Fibroblast of mammary gland (primary cell): ENCODE measurements at places on chromosomes 1 and 21.

- DNase-seq = peak; percentile 10
These were observed 33.1 kb downstream of the NDC1 start for GRCh38 chr1:53804791-53805505.

- DNase-seq = peak; percentile 20
These were observed 190.5 kb downstream of the GABPA start for GRCh38 chr21:25925064-25925800.

- no peak for DNase-seq
These were observed 20.2 kb downstream of the PCSK9 start for GRCh38 chr1:55059302-55060132.

GRCh38 chr1:201036188-201036842 lies 12.8 kb upstream of the KIF21B start:
- DNase-seq = no peak
